ENCODE measurements at places on chromosomes 16 and 17. TPM values are rescaled to one million over a fixed set of nuclear protein-coding genes. Genes with fewer than 3 reads are reported as not detected.

The ITGB4 gene
- 2.7 TPM for total RNA-seq

The SYNGR3 gene
- total RNA-seq, result 81.3 TPM

The FNDC8 gene
- not detected for total RNA-seq

The GAST gene
- not detected for total RNA-seq

The NKD1 gene
- total RNA-seq, result 2.2 TPM

The CES1 gene
- total RNA-seq, result 1.9 TPM

The SLC12A3 gene
- not detected for total RNA-seq
